ENCODE measurements at places on chromosomes 6 and 20. TPM values are rescaled to one million over a fixed set of nuclear protein-coding genes. Genes with fewer than 3 reads are reported as not detected.

DNA sequence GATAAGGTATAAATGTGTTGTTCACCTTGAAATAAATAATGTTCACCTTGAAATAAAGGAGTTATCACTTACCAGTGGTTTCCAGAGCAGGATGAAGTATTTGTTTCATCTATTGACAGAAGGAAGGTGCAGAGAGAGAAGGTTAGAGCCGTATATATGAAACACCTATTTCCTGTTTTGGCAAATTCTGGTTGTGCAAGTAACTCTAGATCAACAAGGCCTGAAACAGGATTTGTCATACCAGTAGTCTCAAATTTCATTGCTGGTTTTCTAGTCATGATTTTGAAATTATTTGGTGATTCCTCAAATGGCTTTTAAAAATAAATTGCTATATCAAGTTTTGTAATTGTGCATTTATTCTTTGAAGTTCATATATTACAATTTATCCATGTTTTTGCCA is at the start of gene CRISP3:
Gene CRISP3, minus strand, starts transcription at position 130 of the 400 bp plus-strand sequence. Its CDS starts 21 bp downstream, at position 109.
- DNase-seq: no peak

DNA sequence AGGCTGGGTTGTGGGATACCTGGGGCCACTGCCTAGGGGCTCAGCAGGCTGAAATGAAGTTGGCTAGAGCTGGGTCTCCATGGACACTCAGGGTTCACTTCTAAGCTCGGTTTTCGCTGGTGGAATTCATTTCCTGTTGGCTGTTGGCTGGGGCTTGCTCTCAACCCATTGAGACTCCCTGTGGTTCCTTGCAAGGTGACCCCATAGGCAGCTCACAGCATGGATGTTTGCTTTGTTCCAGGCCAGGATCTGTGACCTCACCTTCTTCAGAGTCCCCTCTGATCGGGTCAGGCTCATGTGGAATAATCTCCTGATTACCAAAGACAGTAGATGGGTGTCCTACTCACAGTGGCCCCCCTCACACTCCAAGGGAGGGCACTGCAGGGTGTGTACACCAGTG is 229.3 kb downstream of the QKI start:
- DNase-seq: no peak

DNA sequence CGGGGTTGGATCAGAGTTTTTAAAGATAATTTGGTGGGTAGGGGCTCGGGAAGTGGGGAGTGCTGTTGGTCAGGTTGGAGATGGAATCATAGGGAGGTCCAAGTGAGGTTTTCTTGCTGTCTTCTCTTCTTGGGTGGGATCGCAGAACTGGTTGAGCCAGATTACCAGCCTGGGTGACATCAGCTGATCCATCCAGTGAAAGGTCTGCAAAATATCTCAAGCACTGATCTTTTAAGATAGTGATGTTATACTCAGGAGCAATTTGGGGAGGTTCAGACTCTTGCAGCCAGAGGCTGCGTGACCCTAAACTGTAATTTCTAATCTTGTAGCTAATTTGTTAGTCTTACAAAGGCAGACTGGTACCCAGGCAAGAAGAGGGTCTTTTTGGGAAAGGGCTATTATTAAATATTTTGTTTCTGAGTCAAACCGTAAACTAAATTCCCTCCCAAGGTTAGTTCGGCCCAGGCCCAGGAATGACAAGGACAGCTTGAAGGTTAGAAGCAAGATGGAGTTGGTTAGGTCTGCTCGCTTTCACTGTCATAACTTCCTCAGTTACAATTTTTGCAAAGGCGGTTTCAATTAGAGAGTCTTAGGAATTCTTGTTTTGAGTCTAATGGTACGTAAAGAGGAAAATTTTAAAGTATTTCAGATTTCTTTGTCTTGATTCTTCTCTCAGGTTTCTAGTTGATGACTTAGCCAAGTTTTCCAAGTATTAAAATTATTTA is 53.1 kb downstream of the SCAF8 start:
- no peak for DNase-seq

DNA sequence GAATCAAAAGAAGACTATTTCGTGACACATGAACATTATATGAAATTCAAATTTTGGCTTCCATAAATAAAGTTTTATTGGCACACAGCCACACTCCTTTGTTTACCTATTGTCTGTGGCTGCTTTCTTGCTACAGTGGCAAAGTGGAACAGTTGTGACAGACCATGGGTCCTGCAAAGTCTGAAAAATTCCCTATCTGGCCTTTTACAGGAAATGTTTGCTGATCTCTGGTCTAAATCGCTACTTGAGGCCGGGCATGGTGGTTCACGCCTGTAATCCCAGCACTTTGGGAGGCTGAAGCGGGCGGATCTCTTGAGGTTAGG is 23.1 kb upstream of the PREX1 start:
- DNase-seq: no peak

DNA sequence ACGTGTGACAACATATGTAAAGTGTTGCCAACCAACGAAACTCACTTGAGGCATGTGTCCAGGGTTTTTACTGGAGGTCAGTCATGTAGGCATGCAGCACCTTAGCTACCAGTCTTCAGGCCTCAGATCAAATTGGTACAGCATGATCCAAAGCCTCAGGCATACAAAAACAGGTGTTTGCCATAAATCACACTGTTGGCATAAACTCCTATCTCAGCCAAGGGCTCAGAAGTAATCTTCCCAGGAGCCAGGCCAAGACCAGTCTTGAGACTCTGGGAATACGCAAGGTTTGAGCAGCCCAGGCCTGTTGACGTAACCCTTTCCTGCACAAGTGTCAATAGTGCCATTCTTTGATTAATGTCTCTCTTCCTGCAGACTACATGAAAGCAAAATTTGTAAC is 163.5 kb downstream of the PRL start:
- DNase-seq: no peak

DNA sequence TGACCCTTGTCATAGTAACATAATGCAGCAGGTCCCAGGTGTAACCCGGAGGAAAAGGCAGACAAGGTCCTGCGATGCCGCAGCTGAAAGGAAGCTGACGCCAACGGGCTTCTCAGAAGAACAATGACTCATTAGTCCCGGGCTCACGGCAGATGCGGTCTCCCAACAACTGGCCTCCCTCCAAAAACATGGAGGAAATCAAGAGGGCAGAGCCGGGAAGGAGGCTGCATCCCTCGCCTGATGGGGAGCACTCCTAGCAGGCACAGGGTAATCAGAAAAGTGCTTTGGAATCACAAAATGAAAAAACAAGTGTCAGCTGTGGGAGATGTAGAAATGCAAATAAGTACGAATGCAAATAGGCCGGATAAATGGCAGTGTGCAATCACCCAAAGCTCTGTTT is 165.2 kb upstream of the AGPAT4 start:
- peak; percentile 82 for DNase-seq

DNA sequence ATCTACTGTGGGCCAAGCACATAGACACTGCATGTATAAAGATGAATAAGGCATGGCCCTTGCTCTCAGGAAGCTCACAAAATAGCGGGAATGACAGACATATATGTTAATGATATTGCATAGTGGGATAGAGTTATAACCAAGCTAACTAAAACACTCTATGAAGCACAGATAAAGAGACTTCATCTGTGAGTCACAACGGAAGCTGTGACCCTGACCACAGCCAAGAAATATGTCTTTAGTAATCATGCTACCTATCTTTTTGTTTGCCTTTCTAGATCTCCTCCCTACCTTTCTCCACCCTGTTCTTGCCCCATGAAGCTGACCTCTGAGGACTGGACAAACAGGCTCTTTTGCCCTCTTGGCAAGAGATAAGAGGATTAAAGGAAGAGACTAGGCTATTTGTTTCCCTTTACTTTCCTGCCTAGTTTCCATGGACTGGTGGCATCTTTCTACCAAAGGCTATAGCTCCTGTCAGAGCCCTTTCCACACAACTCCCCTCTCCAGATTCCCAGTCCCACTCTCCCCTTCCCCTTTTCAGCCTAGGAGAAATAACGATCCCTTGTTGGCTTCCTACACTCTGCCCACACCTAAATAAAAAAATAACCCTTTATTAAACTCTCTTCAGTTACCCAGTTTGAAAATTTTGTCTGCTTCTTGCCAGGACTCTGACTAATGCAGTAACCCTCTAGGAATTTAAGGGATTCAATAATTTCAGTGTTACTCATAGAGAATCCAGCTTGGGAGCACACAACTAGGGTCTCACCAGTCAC is 504.9 kb upstream of the MARCKS start:
- DNase-seq: peak; percentile 27

DNA sequence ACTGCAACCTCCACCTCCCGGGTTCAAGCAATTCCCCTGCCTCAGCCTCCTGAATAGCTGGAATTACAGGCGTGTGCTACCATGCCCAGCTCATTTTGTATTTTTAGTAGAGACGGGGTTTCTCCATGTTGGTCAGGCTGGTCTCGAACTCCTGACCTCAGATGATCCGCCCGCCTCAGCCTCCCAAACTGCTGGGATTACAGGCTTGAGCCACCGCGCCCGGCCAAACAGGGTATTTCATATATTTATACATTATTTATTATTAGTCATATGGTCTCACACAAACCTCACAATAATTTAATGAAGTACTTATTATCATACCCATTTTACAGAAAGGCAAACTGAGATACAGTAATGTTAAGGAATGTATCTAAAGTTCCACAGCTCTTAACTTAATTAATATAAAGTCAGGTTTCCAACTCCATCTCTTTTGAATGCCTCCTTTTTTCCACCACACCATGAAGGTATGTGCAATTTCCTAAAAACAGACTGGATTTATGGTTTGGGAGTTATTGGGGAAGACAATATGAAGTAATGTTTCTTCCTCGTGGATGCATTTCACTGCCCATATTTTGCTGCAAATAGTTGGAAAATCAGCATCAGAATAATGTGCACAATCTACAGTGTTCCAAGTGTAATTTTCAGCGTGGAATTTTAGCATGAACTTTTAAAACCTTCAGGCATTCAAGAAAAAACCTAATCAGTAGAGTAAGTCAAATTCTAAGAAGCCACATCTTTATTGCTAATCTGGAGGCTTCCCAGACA is 65.7 kb downstream of the ZMYND8 start:
- DNase-seq: no peak

DNA sequence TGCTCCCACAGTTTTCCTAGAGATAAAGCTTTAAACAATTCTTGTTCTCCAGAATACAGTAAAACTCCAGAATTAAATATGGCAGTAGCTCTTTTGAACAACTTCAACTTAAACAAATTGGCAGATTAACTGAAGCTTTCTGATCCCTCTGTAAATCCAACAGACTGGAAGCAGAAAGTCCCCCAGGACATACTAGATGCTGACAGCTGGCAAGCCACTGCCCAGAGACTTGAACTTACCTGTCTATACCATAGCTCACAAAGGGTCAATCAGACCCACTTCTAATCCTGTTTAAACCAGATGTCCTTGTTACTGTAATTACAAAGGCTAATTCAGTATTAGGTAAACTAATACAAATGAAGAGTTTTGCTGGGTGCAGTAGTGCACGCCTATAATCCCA is 12.3 kb downstream of the GPLD1 start:
- DNase-seq: no peak

GRCh38 chr6:157263146-157263545 is 60.2 kb downstream of the TMEM242 start:
- peak; percentile 83 for DNase-seq

DNA sequence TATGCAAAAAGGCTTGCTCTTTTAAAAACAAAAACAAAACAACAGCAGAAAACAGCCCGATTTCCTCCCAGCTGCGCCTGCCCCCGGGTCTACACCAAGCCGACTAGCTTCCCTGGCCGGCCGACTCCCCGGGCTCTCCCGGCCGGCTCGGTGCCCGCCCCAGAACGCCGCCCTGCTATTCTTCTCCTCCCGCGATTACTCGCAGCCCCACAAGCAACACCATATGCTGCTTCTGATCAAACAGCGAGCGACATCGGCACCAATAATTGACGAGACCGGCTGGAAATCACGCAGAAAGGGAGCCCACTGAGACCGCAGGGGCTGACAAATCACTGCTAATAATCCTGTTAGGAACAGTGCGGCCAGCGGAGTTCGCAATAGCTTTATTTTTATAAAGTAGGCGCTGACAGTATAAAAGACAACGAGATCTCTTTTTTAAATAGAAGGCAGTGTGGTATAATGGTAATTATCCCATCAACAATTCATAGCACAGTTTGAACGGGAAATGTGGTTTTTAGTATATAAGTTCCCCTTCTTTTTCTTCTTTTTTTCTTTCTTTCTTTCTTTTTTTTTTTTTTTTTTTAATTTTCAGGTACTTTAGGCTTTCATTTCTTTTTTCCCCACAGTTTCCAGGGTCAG is 3.3 kb downstream of the SIM1 start:
- peak; percentile 65 for DNase-seq

DNA sequence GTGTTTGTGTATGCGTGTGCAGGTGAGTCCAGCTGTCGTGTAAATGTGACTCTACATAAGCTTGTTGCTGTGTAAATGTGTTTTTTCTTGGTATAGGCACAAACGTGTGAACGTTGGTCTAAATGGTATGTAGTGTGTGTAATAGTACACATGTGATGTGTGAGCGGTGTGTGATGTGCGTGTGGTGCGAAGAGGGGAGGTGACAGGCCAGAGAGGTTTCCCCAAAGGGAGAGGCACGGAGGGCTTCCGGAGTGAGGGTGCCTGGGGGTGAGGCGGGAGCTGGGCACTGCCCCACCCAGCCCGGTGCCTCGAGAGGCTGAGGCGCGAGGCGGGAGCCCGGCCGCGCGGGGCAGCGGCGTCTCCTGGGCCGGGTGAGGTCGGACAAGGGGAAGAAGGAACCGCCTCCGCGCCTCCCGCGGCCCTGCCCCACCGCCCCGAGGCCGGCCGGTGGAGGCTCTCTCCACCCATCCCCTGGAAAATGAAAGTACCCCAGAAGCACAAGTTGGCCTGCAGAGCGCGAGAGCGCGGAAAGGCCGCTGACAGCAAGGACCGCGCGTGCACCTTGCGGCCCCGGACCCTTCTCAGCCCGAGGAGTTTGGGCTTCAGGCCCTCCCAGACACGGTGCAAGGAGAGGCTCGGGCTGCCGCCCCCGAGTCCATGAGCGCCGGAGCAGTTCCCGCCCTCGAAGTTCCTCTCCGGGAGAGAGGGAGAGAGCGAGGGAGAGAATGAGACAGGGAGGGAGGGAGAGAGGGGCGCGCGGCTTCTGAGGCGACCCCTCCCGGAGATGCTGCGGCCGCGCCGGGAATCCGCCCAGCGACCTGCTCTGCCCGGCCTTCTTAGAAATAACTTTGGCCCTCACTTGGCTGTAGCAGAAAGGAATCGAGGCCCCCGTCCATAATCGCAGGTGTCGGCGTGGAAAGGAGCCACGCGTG is 43.2 kb upstream of the OSTM1 start:
- DNase-seq: peak; percentile 90

MSH5 gene
- 12.4 TPM for total RNA-seq

CDH4 gene
- total RNA-seq: 1.1 TPM

FAXC gene
- total RNA-seq: 1.1 TPM

CLVS2 gene
- not detected for total RNA-seq

DYNLT1 gene
- total RNA-seq: 70.4 TPM

SMIM29 gene
- 44.2 TPM for total RNA-seq

IBTK gene
- 70.6 TPM for total RNA-seq

CNR1 gene
- total RNA-seq: not detected

CCN2 gene
- 272 TPM for total RNA-seq

TREML1 gene
- not detected for total RNA-seq

AFDN gene
- total RNA-seq: 31.2 TPM

SLC26A8 gene
- total RNA-seq: under 0.01 TPM

WFDC2 gene
- not detected for total RNA-seq

SS18L1 gene
- total RNA-seq: 12.7 TPM

BPIFB4 gene
- not detected for total RNA-seq

All from osteoblast (primary cell).